ENCODE measurements at places on chromosomes 4 and X. TPM values are rescaled to one million over a fixed set of nuclear protein-coding genes. Genes with fewer than 3 reads are reported as not detected.
A peak's percentile ranks its signal among the peaks of the same experiment; 100 is the strongest.

DNA sequence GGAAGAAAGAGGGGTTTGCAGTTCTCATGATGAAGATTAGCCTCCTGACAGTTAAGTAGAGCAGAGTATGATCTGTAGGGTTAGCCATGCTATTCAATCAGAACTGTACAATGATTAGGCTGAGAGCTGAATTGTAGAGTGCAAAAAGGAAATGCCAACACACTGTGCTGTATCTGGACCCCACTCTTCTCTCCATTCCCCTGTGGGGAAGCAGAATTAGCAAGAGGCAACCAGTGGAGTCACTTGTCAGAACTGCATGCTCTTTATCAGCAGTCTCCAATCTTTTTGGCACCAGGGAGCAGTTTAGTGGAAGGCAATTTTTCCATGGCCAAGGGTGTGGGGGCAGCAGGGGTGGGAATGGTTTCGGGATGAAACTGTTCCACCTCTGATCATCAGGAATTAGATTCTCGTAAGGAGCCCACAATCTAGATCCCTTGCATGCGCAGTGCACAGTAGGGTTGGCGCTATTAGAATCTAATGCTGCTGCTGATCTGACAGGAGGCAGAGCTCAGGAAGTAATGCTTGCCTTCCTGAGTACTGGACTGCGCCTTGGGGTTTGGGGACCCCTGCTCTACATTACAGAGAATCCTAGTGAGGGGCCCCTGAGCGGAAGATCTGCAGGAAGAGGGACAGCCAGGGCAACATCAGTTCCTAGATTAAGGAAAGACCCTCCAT, 19.4 kb downstream of the TBC1D9 start:
- no peak for DNase-seq
- H3K36me3 ChIP-seq = no peaks in the 10 kb centered on the region
- H3K27me3 ChIP-seq = no peaks in the 10 kb centered on the region
- H3K4me1 ChIP-seq = no peaks in the 10 kb centered on the region
- H3K4me3 ChIP-seq = no peak overlapping the region

The FHIP1A gene
- total RNA-seq = 20.4 TPM

The SLC35A2 gene
- total RNA-seq = 7.1 TPM

DNA sequence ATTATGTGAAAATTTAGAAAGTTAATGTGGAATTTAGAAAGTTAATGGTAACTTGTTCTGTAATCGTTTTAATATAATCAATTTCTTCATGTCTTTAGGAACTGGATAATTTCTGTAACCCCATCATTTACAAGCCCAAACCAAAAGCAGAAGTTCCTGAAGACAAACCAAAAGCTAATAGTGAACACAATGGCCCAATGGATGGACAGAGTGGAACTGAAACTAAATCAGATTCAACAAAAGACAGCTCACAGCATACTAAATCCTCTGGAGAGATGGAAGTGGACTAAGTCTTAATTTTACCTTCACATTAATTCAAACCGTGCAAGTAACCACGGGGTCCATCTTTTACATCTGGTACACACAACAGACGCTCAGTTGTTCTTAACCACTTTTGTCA, 48.1 kb upstream of the PLK4 start:
- no peak for DNase-seq
- H3K4me3 ChIP-seq = no peak overlapping the region

The CD99L2 gene
- 23.8 TPM for total RNA-seq

DNA sequence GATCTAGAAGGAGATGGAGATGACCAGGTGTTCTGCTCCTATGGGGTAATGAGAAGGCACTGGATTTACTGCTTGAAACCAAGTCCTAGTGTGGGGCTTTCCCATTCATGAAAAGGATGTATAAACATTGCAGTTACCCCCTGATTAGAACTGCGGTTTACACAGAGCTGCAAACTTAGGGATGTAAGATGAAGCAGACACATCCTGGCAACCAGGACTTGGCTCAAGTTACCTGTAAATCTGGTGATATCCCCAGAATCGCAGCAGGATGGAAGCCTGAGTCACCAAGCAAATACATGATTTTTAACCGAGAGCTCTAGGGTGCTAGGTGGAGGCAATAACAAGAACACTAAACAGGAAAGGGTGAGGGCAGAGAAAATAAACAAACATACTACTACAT, 178.6 kb upstream of the MAMLD1 start:
- H3K4me3 ChIP-seq = no peak overlapping the region
- H3K27me3 ChIP-seq = no peaks in the 10 kb centered on the region
- no peak overlapping the region for H3K27ac ChIP-seq

GRCh38 chrX:133880032-133880443, 105.4 kb downstream of the GPC3 start:
- no peak overlapping the region for H3K4me3 ChIP-seq
- H3K27me3 ChIP-seq = no peaks in the 10 kb centered on the region
- no peak overlapping the region for H3K27ac ChIP-seq

- H3K4me3 ChIP-seq = no peak overlapping the region
- H3K4me1 ChIP-seq = no peaks in the 10 kb centered on the region
- H3K27me3 ChIP-seq = no peaks in the 10 kb centered on the region
- DNase-seq = no peak
- H3K36me3 ChIP-seq = no peaks in the 10 kb centered on the region
- no peak overlapping the region for H3K27ac ChIP-seq
Observed at GRCh38 chr4:18934197-18934596, 912.6 kb upstream of the LCORL start.

DNA sequence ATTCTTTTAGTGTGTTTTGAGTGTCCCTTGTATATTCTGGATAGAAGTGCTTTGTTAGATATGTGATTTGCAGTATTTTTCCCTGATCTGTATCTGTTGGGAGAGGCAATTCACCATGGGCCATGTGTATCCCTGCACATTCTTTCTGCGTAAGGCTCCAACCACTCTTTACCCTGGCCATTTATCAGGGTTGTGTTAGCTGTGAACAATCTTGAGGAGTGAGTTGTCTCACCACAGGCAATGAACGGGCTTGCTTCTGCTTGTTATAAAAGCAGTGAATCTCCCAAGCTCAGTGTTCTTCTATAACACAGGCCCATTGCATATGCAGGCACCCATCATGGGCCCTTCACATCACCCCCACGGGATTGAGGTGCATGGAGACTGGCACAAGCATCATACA, 18.9 kb upstream of the SMIM10 start:
- H3K27me3 ChIP-seq = no peaks in the 10 kb centered on the region
- H3K27ac ChIP-seq = no peak overlapping the region
- H3K36me3 ChIP-seq = no peaks in the 10 kb centered on the region
- no peaks in the 10 kb centered on the region for H3K4me1 ChIP-seq
- no peak overlapping the region for H3K4me3 ChIP-seq

The EDA gene
- 6.1 TPM for total RNA-seq

- H3K4me3 ChIP-seq = no peak overlapping the region
- no peaks in the 10 kb centered on the region for H3K27me3 ChIP-seq
- no peak for DNase-seq
- H3K27ac ChIP-seq = no peak overlapping the region
- no peaks in the 10 kb centered on the region for H3K4me1 ChIP-seq
- H3K36me3 ChIP-seq = no peaks in the 10 kb centered on the region
Observed at GRCh38 chr4:132238697-132239096, 910.4 kb upstream of the PCDH10 start.

- no peak for DNase-seq
- H3K36me3 ChIP-seq = no peaks in the 10 kb centered on the region
- H3K4me3 ChIP-seq = no peak overlapping the region
- H3K4me1 ChIP-seq = peaks cover 17% of the 10 kb centered on the region
Observed at GRCh38 chr4:139658586-139659382, 6.8 kb upstream of the MGST2 start.

GRCh38 chr4:140697709-140698560, 58.2 kb downstream of the TBC1D9 start:
- no peak overlapping the region for H3K4me3 ChIP-seq
- no peak overlapping the region for H3K27ac ChIP-seq
- H3K4me1 ChIP-seq = peaks cover 18% of the 10 kb centered on the region
- no peaks in the 10 kb centered on the region for H3K36me3 ChIP-seq
- no peak for DNase-seq

- H3K27me3 ChIP-seq = no peaks in the 10 kb centered on the region
- H3K27ac ChIP-seq = no peak overlapping the region
- no peak overlapping the region for H3K4me3 ChIP-seq
- no peaks in the 10 kb centered on the region for H3K36me3 ChIP-seq
Observed at GRCh38 chrX:51641421-51642021, 22.8 kb upstream of the CENPVL3 start.

GRCh38 chrX:153667956-153668396, 5.6 kb downstream of the PNCK start:
- H3K27ac ChIP-seq = no peak overlapping the region
- H3K4me3 ChIP-seq = no peak overlapping the region
- H3K4me1 ChIP-seq = peaks cover 2% of the 10 kb centered on the region
- no peak for DNase-seq
- H3K27me3 ChIP-seq = no peaks in the 10 kb centered on the region
- H3K36me3 ChIP-seq = no peaks in the 10 kb centered on the region

- no peaks in the 10 kb centered on the region for H3K27me3 ChIP-seq
- DNase-seq = no peak
- H3K36me3 ChIP-seq = no peaks in the 10 kb centered on the region
- no peak overlapping the region for H3K4me3 ChIP-seq
- H3K4me1 ChIP-seq = no peaks in the 10 kb centered on the region
- no peak overlapping the region for H3K27ac ChIP-seq
Observed at GRCh38 chrX:19462879-19463278, 52.4 kb downstream of the MAP3K15 start.

- no peaks in the 10 kb centered on the region for H3K36me3 ChIP-seq
- peak overlapping the region; percentile 94 for H3K27ac ChIP-seq
- DNase-seq = no peak
- peaks cover 59% of the 10 kb centered on the region for H3K4me1 ChIP-seq
- H3K27me3 ChIP-seq = no peaks in the 10 kb centered on the region
Observed at GRCh38 chr4:39525822-39526690, 1.2 kb downstream of the UGDH start.

GRCh38 chr4:40888933-40889332, 139.2 kb downstream of the NSUN7 start:
- no peak overlapping the region for H3K4me3 ChIP-seq
- no peaks in the 10 kb centered on the region for H3K4me1 ChIP-seq
- H3K36me3 ChIP-seq = no peaks in the 10 kb centered on the region
- H3K27me3 ChIP-seq = no peaks in the 10 kb centered on the region

GRCh38 chr4:179894066-179894778, 2349.0 kb upstream of the TENM3 start:
- no peak overlapping the region for H3K27ac ChIP-seq
- no peak for DNase-seq
- no peaks in the 10 kb centered on the region for H3K4me1 ChIP-seq
- H3K4me3 ChIP-seq = no peak overlapping the region

GRCh38 chr4:147799986-147800555, 68.2 kb downstream of the ARHGAP10 start:
- DNase-seq = no peak
- H3K36me3 ChIP-seq = no peaks in the 10 kb centered on the region
- no peaks in the 10 kb centered on the region for H3K27me3 ChIP-seq
- H3K4me1 ChIP-seq = peaks cover 43% of the 10 kb centered on the region

- no peak overlapping the region for H3K27ac ChIP-seq
- no peaks in the 10 kb centered on the region for H3K36me3 ChIP-seq
- no peak for DNase-seq
- H3K4me1 ChIP-seq = no peaks in the 10 kb centered on the region
- H3K27me3 ChIP-seq = no peaks in the 10 kb centered on the region
Observed at GRCh38 chr4:79528241-79528706, 120.2 kb upstream of the GK2 start.

DNA sequence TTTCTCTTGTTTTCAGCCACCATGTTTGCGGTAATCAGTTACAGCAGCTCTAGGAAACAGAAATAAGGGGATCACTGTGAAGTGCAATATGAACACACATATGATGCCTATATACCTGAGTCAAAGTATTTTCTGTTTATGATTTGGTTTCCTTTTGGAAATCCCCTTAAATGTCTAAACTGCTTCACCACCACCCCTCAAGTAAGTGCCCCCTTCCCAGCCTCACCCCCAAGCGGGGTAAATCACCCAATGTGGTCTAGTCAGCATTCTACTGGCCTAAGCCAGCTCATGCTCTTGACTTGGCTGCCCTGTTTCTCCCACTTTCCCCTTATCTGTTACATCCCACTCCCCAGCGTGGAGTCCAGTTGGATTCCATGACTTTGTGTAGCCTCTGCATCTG, 176.5 kb downstream of the QDPR start:
- no peaks in the 10 kb centered on the region for H3K27me3 ChIP-seq
- no peak overlapping the region for H3K27ac ChIP-seq
- no peak overlapping the region for H3K4me3 ChIP-seq
- no peak for DNase-seq
- H3K36me3 ChIP-seq = no peaks in the 10 kb centered on the region

The HEPH gene
- total RNA-seq = 8.6 TPM

The CXCL13 gene
- not detected for total RNA-seq

DNA sequence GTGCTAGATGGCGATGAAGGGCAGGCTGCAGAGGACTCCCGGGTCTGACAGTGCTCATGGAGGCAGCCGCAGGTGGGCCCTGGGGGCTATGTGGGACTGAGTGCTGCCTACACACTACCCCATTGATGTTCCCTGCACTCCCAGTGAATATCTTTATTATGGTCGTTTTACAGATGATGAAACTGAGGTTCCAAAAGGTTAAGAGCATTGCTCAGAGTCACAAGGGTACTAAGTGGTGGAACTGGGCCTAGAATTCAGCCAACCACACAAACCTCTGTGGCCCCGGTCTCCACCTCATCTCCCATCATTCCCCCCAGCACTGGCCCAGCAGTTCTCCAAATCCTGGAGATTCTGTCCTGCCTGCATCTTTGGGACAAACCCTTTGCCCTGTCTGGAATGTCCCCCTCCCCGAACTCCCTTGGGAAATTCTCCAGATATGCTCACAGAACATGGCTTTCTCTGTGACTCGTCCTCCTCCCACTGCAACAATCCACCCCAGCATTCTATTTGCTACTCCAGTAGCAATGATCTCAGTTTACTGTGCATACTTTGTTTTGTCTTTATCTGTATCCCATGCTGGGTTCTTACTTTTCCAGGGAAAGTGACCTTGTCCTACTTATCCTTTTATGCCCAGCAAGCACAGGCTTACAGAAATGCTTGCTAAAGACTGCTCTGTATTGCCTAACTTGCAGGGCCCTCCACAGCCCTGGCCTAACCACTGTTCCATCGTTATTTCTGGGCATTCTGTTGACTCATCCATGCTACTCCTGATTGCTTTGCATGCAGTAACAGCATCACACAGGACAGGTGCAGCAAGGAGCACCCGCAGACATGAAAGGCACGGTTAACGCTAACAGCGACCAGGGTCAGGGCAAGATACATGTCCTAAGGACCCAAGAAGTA, 14.0 kb downstream of the PNMA6F start:
- no peaks in the 10 kb centered on the region for H3K36me3 ChIP-seq
- H3K27me3 ChIP-seq = no peaks in the 10 kb centered on the region
- H3K4me3 ChIP-seq = no peak overlapping the region
- no peaks in the 10 kb centered on the region for H3K4me1 ChIP-seq

Data from vagina (tissue), 2 donors.